SHP77 treated with DMSO at 0.1 percent for 48 hours (cell line): ENCODE measurements at places on chromosomes 2 and 18.
A peak's percentile ranks its signal among the peaks of the same experiment; 100 is the strongest.

DNA sequence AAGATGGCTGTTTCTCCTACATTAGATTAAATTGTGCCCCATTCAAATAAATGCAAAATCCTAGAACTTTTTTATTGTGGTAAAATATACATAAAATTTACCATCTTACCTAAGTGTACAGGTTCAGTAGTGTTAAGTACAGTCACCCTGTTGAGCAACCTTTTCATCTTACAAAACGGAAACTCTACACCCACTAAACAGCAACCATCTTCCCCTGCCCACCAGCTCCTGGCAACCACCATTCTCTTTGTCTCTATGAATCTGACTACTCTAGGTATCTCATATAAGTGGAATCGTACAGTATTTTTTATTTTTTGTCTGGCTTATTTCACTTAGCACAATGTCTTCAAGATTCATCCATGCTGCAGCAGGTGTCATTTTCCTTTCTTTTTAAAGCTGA is 53.0 kb downstream of the ASXL2 start:
- no peak for DNase-seq

DNA sequence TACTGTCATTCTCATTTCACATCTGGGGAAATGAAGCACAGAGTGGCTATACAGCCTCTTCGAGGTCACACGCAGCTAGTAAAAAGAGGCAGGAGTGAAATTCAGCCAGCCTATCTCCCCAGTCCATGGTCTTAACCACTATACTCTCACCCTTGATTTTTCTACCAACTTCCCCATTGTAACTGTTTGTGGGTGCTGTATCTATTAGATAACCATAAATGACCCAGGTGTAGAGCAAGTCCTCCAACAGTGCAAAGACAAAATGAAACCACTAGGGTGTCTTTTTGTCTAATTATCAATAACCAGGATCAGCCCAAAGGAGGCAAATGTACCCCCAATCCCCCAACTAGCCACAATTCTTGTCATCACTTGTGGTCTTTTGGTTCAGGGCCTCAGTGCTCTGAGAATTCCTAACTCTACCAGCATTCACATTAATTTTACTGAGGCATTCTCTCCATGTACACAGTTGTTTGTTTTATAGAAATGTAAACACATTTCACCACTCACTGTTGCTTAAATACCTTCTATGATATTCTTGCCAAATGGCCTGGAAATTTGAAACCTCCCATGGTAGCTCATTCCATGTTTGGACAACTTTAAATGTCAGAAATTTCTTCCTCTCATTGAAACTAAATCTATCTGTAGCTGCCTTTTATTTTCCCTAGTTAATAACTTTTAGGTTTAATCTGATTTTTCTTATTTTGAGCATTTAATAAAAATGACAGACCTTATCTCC is 58.7 kb downstream of the SLC40A1 start:
- no peak for DNase-seq

DNA sequence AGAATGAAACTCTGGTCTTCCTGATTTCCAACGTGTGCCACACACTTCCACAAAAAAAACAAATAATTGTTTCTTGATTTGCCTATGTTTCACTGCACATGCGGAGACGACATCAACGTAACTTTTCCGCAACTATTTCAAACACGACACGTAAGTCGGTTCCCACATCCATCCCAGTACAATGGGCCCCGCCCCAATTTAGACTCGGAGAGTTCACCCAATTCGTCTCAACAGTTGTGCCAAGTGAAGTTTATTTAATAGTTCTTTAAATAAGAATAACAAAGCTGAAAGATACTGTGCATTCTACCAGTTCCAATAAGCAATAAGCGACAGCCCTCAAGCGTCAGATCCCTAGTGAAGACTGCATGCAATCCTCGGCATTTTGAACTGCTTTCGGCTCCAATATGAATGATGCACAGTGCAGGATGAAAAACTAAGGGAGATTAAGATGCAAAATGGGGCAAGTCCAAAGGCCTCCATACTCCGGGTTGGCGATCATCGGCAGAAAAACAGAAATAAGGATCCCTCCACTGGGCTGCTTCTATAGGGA is 664 bp downstream of the CCT4 start:
- DNase-seq: no peak

DNA sequence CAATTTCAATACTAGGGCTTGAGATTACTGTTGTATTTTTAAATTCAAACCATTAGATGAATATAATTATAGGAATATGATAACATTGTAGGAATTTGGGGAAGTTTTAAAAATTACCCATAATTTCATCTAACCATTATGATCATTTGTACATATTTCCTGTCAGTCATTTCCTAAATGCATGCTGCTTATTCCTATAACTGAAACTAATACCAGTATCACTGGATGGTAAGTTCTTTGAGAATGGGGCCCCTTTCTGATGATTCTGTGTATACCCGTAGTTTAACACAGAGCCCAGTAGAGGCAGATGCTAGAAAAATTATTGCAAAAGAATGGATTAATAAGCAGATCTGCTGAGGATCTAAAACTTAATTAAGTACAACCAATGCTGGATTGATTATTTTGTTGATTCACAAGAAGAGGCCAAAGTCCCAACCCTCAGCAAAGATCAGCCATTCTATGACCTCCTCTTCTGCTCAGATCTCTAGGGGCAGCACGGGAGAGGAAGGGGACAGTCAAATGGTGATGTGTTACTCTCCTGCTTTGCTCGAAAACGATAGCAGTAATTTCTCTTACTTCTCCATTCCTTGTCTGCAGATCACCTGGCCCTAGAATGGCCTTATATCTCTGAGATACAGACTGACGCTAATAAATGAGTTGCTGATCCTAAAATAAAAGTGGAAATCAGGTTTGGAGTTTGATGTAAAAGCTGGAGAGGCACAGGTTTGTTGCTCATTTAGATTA is 69.5 kb upstream of the PELI1 start:
- peak; percentile 64 for DNase-seq

DNA sequence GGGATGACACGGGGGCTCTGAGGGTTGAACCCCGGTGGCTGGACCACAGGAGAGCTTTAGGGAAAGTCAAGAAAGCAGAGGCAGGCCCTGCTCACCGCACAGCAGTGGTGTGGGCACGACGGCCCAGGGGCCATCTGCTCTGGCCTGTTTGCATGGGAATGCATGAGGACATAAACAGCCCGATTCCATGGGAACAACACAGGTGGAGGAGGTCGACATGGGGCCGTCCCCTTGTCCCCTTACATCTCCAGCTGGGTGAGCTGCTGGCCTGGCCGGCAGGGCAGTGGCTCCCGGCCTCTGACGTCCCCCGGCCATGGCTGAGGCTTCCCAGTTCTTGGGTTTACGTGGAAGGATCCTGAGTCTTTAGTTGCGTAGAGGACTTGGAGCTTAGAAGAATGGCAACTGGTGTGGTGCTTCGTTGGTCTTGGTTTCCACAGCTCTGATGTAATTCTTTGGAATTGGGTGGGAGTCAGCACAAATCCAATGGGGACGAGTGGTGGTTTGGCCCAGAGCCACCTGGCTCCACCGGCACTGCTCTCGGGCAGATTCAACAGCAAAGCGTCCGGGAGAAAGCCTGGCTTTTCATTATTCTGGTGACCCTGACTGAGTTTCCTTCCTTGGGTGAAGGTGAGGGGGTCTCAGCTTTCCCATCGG is 98.3 kb upstream of the HDAC4 start:
- DNase-seq: no peak

- no peak for DNase-seq
These were observed 3.2 kb upstream of the PUS10 start for GRCh38 chr2:61021228-61021660.

- no peak for DNase-seq
These were observed 30.8 kb downstream of the C18orf54 start for GRCh38 chr18:54388203-54389142.

- DNase-seq: peak; percentile 0
These were observed 495.1 kb upstream of the TCF4 start for GRCh38 chr18:56083097-56083521.
